ENCODE measurements at places on chromosomes 2 and 18.

GRCh38 chr2:202771741-202772460 is 99.7 kb downstream of the ICA1L start:
- no peak for DNase-seq

DNA sequence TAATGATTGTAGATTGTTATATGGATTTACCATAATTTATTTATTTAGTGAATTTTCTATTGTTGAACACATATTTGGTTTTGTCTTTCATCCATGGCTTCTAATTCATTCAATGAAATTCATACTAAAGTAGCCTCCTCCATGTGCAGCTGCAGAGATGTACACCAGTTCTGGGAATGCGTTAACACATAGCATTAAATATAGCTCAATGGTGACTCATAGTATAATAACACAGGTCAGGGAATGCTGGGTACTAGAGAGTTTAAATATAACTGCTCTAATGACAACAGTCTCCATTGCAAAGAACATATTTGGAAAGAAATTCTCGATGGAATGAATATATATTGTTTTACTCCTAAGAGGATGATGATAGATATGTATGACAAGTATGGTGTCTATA is 1190.2 kb upstream of the NRXN1 start:
- DNase-seq = no peak

- no peak for DNase-seq
These were observed 70.1 kb downstream of the BCL11A start for GRCh38 chr2:60483401-60483800.

DNA sequence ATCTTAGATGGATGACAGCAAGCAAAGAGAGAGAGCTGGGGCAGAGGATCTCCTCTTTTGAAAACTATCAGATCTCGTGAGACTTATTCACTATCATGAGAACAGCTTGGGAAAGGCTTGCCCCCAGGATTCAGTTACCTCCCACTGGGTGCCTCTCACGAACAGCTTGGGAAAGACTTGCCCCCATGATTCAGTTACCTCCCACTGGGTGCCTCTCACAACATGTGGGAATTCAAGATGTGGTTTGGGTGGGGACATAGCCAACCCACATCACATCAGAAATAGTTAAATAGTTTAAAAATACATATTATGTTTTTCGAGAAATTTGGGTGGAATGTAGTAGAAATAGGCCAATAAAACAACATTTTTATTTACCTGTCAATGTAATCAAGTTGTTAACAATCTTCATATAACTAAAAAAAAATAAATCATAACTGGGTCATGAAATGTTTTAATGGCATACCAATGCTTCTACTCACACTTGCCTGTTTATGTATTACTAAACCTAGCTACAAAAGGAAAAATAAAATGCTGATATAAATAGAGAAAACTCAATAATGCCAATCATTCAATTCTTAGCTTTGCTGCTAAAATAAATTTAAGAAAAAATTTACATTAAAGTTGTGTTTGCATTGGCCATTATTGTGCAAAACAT is 608.9 kb downstream of the SUCLG1 start:
- no peak for DNase-seq

DNA sequence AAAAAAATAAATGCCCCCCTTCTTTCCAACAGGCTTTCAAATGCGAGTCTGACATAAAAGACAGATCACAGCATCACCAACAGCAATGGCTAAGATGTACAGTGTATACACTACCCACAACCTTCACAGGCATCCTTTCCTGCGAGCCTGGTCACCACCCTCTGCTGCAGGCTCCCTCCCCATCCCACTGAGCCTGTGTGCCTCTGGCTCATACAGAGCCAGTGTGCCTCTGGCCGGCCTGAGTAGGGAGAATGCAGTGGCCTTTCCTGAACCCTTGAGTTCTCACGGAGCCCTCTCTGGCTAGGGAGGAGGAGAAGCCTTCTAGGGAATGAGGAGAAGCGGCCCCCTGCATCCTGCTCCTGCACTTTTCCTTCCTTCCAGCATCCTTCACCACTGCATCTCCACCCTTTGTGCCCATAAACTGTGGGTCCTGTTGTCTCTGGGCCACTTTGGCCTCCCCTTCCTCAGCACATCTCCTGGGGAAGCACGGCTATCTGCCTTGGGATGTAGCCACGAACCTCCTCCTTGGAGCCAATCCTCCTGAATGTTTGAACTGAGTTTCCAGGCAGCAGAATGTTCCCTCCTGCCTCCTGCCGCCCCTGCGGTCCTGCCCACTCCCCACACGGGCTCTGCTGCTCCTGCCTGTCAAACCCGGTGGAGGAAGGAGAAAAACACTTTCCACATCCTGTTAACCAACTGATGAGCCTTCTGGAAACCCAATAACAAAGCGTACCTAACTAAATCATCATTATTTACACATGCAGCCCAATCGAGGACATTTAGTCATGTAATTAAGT is 22.5 kb downstream of the GYPC start:
- DNase-seq = no peak

DNA sequence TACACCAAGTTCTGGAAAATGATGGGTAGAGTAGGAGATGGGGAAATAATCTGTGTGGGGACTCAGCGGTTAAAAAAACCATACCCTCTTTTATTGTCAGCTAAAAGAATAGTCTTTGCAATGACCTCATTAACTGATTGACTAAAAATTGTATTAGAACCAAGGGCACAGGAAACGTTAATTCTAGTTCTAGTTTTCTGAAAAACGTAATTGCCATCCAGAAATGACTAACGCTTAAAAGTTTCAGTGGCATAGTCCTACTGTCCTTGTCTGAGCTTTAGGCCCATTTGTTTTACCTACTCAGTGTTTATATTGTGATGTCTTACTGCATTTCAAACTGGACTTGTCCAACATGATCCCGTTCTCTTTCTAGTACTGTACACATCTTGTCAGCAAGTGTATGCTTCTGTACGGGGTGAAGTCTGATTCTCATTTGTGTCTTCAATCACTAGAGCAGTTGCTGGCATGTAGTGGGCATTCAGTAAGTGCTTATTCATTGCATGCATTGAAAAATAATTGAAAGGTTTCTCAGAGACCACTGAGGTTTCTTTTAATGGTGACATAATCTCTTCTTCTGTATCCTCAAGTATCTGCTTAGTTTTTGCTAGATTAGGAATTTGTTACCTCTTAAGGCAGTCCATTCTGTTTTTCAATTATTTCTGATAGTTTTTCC is 81.5 kb downstream of the ZNF407 start:
- DNase-seq = no peak

All from stimulated activated CD4-positive, alpha-beta T cell treated with anti-CD3 and anti-CD28 coated beads, Interleukin-1b, Interleukin-23, amount 100 ng/mL, for 48 hours (primary cell).